Renal cortical epithelial cell (primary cell): ENCODE measurements at places on chromosomes 11 and 22. TPM values are rescaled to one million over a fixed set of nuclear protein-coding genes. Genes with fewer than 3 reads are reported as not detected.

The CLMP gene
- total RNA-seq: 22.7 and 48.9 TPM in 2 replicates

The VSIG2 gene
- total RNA-seq: 0.10 TPM in 1 of 2 replicates, not detected in the other

The OMP gene
- 0.50 TPM in 1 of 2 replicates, not detected in the other for total RNA-seq

The OR52I1 gene
- total RNA-seq: not detected in 2 replicates

The ADM2 gene
- 2.3 and 3.4 TPM in 2 replicates for total RNA-seq

GRCh38 chr11:65129649-65130441 lies 4.5 kb downstream of the SYVN1 start:
- no peak for DNase-seq

GRCh38 chr11:27996066-27996465 lies 111.9 kb downstream of the KIF18A start:
- DNase-seq: no peak

GRCh38 chr11:104538313-104538712 lies 359.9 kb downstream of the CASP12 start:
- DNase-seq: no peak

DNA sequence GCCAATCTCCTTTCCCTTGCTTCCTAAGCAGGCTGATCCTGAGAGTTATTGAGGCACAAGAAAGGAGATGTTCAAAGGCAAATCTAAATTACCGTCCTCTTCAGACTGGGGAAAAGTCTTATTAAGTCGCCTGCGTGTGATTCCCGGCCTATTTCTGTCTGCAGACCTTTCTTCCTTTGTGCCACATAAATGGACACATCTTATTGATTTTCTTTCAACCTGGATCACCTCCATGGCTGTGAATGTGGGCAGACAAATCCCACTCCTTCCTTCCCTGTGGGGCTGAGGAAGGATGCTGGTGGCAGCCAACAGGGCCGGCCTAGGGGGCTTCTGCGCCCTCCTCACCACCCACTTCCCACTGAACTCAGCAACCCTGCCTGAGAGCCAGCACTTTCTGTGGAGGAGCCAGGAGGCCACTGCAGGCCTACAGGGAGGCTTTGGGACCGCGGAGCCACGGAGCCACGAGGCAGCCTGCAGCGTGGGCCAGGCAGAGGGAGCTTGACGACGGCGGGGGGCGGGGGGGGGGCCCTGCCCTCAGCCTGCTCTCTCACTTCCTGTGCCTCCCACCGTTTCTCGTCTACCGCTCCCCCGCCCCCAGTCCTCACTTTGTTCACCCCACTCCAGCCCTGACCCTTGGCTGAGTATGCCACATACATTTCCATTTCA lies 73.6 kb upstream of the LMO1 start:
- DNase-seq: no peak

GRCh38 chr11:62752994-62753735 lies 795 bp downstream of the ZBTB3 start:
- DNase-seq: no peak

DNA sequence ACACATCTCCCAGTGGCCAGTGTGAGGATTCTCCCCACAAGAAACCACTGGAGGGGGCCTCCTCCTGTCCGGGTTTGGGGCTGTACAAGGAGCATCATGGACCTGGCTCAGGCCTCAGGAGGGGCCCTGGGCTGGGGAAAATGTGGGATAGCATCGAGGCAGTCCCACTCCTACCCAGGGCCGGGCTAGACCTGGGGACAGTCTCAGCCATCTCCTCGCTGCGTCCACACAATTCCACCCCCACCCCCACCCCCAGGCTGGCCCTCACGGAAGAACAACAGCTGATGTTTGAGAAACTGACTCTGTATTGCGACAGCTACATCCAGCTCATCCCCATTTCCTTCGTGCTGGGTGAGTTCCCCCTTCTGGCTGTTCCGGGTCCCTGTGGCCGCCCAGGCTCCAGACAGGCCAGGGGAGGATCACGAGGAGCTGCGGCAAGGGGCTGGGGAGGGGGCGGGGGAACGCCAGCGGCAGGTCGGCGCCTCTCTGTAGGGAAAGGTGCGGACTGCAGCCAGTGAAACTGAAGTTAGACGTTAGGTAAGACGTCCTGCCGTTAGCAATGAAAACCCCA lies 4.8 kb downstream of the BEST1 start:
- peak; percentile 80 for DNase-seq
